ENCODE measurements at places on chromosomes 2 and 18.

DNA sequence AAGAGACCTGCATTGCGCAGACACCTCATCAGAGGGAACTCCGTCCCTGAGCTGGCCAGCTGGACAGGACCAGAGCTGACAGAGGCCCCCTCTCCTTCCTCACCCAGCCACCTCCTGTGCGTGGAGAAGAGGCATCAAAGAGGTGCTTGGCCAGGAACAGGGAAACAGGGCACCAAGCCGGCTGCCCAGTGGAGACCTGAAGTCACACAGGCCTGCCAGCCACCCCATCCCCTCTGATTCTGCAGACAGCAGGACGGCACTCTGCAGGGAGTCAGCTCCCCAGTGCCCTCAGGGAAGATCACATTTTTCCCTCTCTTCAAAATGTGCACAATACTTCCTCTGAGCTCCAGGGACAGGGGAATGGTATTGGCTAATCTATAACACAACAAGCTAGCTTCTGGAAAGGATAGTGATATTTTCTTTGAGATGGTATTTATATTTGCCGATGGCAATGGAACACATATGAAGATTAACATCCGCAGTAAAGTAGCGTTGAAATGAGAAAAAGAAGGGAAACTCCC lies 30.5 kb downstream of the SLC1A4 start:
- no peak for DNase-seq

DNA sequence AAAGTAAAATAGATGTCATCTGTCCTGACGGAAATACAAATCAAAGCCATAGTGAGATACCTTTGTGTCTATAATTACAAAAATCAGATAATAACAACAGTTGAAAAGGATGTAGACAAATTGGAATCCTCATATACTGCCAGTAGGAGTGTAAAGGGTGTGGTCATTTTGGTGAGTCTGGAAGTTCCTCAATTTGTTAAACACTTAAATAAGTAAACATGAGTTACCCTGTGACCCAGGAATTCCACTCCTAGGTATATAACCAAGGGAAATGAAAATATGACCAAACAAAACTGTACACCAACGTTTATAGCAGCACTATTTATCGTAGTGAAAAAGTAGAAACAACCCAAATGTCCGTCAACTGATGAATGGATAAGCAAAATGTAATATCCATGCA lies 24.0 kb downstream of the R3HDM1 start:
- no peak for DNase-seq

- DNase-seq, result no peak
These were observed 23.4 kb downstream of the NR4A2 start for GRCh38 chr2:156309167-156309566.

- DNase-seq, result no peak
These were observed 16.5 kb upstream of the SERPINB7 start for GRCh38 chr18:63758615-63759240.

DNA sequence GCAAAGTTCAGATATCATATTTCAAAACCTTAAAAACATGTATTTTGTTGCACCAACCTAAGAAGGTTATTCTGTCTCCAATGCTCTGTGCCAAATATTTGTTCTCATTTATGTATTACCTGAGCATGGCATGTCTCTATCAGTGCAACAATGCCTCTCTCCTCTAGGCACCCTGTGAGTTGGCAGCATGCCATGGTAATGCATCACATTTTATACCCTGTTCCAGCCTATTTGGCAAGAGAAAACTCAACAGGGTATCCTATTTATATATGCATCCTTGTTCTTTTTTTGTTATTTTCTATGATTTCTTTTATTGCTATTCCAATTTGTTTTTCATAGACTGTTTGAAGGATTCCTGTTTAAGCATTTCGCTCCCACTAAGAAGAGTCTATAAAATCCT lies 126.3 kb upstream of the NRXN1 start:
- DNase-seq, result no peak

DNA sequence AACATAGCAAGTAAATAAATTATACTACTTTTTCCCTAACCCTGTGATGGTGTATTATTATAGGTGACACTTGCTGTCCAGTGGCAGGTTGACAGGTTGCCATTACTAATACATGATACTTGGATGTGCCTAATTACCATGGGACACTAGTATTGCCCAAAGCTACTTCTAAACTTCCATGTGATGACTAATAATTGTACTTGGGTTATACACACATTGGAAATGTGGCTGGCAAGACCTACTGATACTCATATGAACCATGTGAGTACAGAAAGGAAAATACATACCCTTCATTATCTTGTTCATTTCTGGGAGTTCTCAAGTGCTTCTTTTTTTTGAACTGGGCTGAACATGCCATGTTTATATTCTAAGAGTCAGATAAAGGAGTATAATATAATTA lies 156.4 kb downstream of the IKZF2 start:
- DNase-seq, result no peak

- DNase-seq, result no peak
These were observed 26.2 kb upstream of the EVA1A start for GRCh38 chr2:75586971-75587370.

DNA sequence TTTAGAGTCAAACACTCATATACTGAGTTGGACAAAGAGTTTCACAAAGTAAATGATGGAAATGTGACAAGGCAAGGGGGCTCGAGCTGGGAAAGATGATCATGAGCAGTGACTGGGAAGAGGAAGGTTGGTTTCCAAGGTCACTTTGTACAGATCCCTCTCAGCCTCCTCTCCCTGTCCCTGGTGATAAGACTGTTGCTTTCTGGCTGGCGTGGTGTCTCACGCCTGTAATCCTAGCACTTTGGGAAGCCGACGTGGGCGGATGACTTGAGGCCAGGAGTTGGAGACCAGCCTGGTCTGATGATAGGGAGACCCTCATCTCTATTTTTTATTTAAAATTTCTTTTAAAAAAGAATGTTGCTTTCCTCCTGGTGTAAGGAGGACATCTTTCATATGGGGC lies 86.6 kb upstream of the STPG4 start:
- DNase-seq, result no peak

DNA sequence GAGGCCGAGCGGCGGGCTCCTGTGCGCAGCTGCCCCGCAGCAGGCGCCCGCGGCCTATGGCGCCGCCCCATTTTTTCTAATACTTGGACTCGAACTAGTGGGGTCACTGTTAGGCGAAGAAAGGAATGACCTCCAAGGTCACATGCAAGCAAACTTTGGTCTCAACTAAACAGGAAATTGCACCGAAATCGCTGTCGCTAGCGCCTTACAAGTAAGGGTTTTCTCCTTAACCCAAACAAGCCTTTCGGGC lies 339 bp downstream of the ACAA2 start:
- no peak for DNase-seq

GRCh38 chr2:221517696-221518151 lies 54.4 kb downstream of the EPHA4 start:
- no peak for DNase-seq

DNA sequence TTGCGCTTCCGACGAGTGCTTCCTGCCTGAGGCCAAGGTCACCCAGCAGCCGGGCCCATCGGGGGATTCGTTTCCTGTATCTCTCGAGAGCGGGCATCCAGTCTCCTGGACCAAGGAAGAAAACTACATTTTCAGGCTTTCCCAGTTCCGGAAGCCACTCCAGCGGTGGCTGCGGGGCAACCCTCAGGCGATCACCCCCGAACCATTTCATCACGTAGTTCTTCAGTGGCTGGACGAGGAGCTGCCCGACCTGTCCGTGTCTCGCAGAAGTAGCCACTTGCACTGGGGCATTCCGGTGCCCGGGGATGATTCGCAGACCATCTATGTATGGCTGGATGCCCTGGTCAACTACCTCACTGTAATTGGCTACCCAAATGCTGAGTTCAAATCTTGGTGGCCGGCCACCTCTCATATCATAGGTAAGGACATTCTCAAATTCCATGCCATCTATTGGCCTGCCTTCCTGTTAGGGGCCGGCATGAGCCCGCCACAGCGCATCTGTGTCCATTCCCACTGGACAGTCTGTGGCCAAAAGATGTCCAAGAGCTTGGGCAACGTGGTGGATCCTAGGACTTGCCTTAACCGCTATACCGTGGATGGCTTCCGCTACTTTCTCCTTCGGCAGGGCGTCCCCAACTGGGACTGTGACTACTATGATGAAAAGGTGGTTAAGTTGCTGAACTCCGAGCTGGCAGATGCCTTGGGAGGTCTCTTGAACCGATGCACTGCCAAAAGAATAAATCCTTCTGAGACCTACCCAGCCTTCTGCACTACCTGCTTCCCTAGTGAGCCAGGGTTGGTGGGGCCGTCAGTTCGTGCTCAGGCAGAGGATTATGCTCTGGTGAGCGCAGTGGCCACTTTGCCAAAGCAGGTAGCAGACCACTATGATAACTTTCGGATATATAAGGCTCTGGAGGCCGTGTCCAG lies 1.0 kb downstream of the MARS2 start:
- DNase-seq, result no peak

- no peak for DNase-seq
These were observed 171.4 kb upstream of the LRRTM1 start for GRCh38 chr2:80475970-80476369.

- DNase-seq, result no peak
These were observed 293.0 kb upstream of the HS6ST1 start for GRCh38 chr2:128611421-128612320.

GRCh38 chr18:45571714-45572113 lies 43.6 kb upstream of the SLC14A2 start:
- no peak for DNase-seq

DNA sequence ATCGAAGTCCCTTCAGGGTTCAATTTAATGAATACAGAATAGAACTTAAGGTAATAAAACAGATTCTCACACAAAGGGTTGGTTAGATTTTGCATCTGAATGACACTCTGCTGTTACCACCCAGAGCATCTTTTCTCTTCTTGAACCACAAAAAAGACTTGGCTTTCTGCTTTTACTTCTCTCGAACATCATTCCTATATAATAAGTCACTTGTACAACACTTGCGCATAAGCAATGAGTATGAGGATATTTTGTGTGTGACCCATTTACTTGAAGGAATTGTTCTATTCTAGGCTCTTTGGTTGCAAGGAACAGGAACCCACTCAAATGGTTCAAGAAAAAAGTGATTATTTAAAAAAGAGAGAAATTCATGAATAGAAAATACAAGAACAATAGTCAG lies 126.2 kb downstream of the NUP35 start:
- DNase-seq, result no peak

- no peak for DNase-seq
These were observed 120.1 kb downstream of the CYP26B1 start for GRCh38 chr2:72027426-72028161.

DNA sequence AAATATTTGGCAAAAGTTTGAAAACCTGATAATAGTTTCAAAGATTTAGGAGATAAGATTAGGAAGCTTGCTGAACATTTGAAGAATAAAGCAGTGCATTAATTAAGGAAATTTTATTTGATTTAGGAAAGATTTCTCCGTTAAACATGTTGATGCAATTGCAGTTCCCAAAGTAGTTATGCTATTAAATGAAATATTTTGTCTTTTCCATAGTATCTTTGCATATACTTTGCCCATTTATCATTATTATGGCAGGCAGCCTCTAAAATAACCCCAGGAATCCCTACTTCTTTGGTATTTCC lies 136.5 kb downstream of the MREG start:
- no peak for DNase-seq

GRCh38 chr2:227466887-227467600 lies 4.9 kb upstream of the AGFG1 start:
- DNase-seq, result no peak

GRCh38 chr18:65941482-65941881 lies 190.7 kb downstream of the CDH7 start:
- no peak for DNase-seq

GRCh38 chr2:109129921-109130722 lies 1.1 kb downstream of the SH3RF3 start:
- DNase-seq, result no peak

- no peak for DNase-seq
These were observed 35.4 kb upstream of the METAP1D start for GRCh38 chr2:171964308-171964707.

- no peak for DNase-seq
These were observed 244.1 kb upstream of the FOSL2 start for GRCh38 chr2:28148566-28148965.

- no peak for DNase-seq
These were observed 82.2 kb downstream of the ASAP2 start for GRCh38 chr2:9288681-9289338.

DNA sequence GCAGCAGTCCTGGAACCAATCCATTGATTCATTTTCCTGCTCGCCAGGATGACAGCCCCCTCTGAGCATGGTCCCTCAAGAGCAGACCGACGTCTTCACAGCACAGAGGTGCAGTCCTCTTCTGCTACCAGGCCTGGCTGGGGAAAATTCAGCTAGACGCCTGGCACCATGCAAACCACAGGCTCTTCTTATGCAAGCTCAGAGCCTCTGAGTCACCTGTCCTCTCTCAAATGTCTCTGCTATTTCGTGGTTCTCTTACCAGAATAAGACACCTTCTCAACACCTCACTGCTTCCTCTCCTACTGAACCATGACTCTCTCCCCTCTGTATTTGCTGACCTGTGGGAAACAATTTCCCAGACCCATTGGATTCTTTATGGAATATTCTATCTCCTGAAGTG lies 79.8 kb upstream of the CYRIA start:
- DNase-seq, result no peak

DNA sequence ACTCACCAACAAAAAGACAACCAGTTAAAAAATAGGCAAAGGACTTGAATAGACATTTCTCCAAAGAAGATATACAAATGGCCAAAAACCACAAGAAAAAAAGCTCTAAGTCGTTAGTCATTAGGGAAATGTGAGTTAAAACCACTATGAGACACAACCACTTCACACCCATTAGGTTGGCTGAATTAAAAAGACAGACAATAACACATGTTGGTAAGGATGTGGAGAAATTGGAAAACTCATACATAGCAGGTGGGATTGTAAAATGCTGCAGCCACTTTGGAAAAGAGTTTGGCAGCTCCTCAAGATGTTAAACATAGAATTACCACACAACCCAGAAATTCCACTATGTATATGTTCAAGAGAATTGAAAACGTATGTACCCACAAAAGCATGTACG lies 117.6 kb upstream of the SPATS2L start:
- no peak for DNase-seq

- DNase-seq, result no peak
These were observed 93.7 kb downstream of the CERKL start for GRCh38 chr2:181563101-181563692.

DNA sequence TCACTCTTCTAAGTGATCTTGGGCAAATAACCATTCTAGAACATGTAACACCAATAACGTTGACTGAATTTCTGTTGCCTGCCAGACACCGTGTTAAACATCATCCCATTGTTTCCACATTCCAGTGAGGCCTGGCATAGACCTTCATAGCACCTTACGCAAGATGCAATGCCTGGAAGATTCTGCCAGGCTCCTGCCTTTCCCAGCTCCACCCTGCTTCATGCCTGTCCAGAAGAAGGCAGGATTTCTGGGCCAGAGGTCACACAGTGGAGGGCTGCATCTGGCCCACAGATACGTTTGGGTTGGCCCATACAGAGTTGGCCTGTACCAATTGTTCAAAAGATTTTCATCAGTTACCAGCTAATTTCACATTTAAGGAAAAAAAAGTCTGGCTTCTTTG lies 46.3 kb downstream of the EN1 start:
- no peak for DNase-seq

GRCh38 chr2:164257742-164258141 lies 363.5 kb downstream of the GRB14 start:
- DNase-seq, result no peak

- DNase-seq, result no peak
These were observed 15.5 kb upstream of the DAPL1 start for GRCh38 chr2:158779621-158780020.
